Left renal cortex interstitium (tissue), 4 donors: ENCODE measurements at places on chromosomes 12 and 14. TPM values are rescaled to one million over a fixed set of nuclear protein-coding genes. Genes with fewer than 3 reads are reported as not detected.

DNA sequence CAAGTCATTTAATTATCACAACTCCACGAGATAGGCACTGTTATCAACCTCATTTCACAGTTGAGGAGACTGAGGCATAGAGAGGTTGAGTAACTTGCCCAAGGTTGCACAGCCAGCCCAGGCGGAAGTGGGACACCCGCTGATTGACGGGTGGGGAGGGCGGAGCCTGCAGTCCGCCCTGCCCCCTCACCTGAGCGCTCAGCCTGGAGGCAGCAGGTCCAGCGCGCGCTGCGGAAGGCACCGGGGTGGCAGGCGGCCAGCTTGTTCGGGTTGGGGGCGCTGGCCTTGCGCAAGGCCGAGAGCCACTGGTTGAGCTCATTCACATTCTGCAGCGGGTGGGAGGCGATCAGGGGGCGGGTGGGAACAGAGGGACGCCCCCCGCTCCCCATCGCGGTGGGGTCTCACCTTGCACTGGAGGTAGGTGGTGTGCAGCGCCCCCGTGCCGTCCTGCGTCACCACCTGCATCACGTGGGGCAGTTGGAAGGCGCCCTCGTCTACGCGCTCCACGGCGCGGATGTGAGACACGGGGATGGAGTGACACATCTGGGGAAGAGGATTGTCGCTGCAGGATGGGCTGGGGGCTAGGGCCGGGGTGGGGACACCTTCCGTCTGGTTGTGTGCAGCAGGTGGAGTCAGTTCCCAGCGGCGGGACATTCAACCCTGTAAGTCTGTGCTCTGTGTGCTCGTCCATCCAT, 31.7 kb downstream of the RASAL1 start:
- DNase-seq, result no peak

Gene ERP27
- polyA plus RNA-seq, result 25.4 TPM

DNA sequence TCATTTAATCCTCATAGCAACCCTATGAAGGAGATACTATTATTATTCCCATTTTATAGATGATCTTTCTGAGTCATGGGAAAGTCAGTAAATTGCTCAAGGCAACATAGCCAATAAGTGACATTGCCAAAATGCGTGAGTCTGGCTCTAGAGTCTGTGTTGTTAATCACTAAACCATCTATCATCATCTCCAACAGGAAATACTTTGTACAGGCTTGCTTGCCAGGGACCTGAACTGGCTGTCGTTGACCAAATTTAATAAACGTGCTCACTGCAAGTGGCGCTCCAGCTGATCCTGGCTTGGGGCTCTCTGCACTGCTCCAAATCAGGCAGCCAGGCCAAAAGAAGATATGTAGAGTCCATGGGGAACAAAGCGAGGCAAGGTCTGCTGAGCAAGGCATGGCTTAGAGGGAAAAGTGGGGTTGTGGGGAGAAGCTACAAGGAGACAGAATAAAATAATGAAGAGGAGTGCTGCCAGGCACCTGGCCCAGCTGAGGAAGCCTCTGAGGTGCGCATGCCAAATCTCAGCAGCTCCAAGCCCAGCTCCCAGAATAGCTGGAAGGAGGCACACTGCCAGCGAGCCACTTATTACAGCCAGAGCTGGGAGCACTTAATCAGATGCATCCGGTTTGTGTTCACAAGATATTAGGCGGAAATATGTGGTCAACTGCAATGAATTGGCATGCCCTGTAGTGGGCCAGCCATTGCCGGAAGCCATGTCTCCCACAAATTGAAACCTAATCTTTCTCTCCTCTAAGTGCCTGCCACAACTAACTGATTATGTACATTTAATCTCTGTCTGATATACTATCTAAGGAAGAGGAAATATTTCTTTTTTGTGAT, 43.3 kb upstream of the PTPRO start:
- DNase-seq, result no peak

DNA sequence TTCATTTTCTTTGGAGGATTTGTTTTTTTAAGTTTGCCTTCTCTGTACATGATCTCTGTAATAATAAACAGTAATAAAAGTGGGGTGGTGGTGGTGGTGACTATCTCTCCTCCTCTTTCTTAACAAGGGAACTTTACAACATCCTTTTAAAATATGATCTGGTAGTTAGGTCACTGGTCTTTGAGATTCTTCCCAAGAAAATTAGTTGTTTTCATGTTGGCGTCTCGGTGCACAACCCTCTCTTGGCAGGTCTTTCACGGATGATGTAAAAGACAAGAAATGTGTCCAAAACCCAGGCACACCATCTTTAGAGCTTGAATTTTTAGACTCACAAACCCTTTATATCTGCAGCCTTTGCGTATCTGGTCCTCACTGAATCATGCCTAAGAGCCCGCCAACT, 488.5 kb upstream of the TBX3 start:
- DNase-seq, result no peak

- no peak for DNase-seq
Observed at GRCh38 chr12:78490861-78491260, 373.7 kb upstream of the SYT1 start.

Gene ITGB7
- polyA plus RNA-seq, result 1.7 TPM

DNA sequence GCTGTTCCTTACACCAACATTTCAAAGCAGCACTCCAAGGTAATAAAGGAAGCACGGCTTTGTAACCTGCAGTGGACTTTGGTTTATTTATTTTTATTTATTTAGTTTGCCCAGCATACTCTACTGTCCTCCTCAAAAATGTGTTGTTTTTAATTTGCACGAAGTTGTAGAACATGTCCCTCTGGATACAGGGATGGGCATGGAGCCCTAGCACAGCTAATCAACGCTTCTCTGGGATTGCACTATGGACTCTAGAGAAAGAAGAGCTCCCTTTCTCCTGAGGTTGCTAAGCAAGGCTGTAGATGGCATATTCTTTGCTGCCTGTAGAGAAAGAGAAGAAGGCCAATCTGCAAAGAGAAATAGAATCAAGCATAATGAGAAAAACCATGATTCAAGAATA, 5.9 kb upstream of the ANAPC5 start:
- DNase-seq, result no peak

Gene KRT72
- polyA plus RNA-seq, result 0.17 TPM

- DNase-seq, result no peak
Observed at GRCh38 chr14:104109731-104110361, 24.3 kb downstream of the ASPG start.

Gene PSMD9
- polyA plus RNA-seq, result 57.8 TPM

Gene SAMD4A
- 10.6 TPM for polyA plus RNA-seq

DNA sequence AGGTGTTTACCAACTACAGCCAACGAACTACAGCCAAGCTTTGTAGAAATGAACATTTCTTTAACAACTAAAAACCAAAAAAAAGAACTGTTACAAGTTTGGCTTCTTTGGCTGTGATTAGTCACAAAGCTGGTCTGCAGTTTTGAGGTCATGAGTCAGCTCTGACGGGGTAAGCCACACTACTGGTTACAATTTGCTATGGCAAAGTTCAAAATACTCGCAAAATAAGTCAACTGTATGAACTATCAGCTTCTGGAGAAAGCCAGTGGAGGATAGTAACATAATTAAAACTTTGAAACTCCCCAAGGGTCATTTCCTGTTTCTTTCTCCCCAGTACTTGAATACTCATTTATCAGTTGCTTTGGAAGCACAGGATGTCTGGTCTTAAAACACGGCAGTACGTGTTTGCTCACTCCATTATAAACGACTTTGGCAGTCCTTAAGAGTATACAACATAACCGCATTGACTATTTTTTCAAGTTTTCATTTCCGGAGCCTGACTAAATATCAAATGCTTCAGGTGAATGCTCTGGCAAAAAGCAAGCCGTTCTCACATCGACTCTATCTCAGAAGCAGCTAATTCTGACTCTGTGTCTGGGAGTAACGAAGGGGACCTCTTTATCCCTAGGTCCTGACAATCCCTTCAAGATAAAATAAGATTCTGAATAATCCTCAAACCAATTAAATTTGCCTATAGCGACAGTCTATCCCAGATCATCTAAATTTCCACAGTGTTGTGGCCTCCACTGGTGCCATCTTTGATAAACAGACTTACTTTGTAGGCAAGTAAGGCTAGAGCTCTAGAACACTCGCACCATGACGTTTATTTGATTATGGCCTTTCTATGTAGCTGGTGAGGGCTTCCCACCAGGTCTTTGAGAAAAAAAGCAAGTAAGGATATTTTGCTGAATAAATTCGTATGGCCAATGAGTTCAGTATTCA, 10.6 kb downstream of the PHLDA1 start:
- no peak for DNase-seq

Gene PTGDR
- 0.52 TPM for polyA plus RNA-seq
